BJ (cell line): ENCODE measurements at places on chromosomes 6 and 20.

DNA sequence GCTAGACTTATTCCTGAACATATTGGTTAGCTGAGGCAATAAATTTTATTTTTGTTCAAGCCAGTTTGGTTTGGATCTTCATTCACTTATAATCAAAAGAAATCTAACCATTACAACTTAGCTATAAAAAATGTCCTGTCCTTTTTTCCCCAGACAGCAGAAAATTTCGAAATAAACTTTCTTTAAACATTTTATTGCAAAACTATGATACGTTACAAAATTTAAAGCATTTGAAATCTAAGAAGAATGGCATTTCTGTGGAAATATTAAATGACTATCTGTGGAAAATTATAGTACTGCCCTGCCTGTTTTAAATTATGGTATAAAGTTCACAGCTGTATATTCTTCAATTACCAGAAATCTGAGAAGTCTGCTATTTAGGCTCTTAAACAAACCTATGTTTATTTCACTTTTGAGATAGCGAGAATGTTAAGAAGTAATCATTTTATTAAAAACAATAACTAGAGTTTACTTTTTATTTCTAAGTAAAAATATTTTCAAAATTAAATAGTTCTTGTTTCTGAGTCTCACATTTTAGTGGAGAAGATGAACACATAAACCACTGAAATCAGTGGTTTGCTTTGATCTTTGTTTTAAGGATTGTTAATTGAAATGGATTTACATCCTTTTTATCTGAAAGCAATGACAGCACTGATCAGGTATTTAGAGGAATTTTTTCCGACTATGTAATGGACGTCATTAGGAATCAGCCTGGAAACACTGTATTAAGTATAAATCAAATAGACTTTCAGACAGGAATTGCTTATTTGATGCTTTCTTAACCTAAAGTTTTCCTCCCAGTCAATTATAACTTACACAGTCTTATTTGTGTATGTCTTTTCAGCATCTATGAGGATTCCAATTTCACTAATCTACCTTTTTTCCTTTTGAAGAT lies 553.7 kb downstream of the COL12A1 start:
- no peak for DNase-seq

GRCh38 chr6:139364302-139364981 lies 10.0 kb downstream of the CITED2 start:
- DNase-seq, result no peak

DNA sequence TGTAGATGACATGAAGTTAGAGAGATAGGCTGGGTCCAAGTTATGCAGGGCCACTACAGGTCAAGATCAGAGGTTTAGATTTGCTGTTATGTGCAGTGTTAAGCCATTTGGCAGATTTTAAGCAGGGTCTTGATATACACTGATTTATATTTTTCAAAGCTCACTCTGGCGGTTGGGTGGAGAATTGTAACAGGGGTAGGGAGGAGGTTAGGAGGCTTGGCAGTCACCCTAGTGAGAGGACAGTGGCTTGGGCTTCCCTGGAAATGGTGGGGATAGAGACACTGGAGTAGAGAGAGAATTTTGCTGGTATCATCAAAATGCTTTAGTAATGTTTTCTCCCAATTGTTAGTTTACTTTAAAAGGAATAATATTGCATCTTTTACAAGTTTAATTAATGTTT lies 149.5 kb upstream of the SUPT3H start:
- DNase-seq, result no peak

DNA sequence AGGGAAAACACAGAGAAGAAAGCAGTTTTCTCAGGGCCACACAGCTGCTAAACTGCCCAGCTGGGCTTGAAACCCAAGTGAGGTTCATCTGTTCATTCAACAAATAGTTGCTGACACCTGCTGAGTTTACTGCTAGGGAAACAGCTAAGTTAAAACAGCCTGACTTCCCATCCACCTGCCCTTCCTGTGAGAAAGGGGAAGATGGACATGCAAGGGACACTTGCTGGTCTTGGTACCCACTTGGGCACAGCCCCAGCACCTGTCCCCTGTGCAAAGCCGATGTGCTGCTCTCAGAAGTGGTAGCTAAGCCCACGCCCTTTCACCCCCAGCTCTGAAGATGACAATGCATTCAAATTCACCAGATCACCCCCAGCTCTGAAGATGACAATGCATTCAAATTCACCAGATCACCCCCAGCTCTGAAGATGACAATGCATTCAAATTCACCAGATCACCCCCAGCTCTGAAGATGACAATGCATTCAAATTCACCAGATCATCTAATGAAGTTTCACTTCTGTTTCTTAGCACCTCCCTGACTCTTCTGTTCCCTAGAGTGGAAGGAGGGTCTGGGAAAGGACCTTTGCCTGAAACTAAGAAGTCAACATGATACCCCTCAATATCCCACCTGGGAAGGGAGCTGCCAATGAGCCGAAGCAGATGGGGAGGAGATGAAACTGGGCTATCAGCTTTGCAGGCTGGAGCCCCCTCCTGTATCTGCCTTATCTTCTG lies 46.0 kb upstream of the TOP1 start:
- DNase-seq, result no peak
